ENCODE measurements at places on chromosomes 3 and 15.
A peak's percentile ranks its signal among the peaks of the same experiment; 100 is the strongest.

DNA sequence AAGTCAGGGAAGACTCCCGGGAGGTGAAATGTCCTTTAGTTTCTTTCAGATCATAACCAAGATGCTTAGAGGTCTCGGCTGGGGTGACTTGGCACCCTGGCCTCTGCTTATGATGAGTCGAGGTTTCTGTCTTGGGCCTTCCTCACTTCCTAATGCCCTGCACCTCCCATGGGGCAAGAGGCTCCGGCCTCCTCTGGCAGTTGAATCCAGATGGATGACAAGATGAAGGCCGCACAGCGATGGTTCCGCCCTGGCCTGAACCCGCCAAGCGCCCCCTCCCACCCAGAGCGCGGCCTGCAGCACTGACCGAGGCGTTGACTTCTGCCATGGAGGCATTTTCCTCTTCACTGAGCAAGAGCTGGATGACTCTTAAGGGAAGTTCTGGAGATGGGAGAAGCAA is 31.3 kb downstream of the MUC20 start:
- DNase-seq = no peak

GRCh38 chr3:29594261-29594660 is 313.4 kb downstream of the RBMS3 start:
- DNase-seq = no peak

DNA sequence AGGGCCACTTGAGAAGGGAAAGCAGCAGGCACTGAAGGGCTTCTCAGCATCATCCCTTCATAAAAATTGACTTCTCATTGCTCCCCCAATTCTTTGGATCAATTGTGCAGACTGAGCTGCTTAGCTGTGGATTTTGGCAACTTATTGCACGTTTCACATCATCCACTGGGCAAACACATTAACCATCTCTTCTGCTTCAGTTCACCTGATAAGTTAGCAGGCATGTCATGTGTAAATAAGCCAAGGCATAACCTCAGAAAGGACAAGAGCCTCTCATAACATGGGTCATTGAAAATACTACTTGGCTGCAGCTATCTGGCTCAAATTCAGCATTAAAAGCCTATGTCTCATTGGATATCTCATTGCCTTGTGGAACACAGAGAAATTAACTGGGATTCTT is 366.5 kb downstream of the LRRC3B start:
- no peak for DNase-seq

GRCh38 chr3:126528419-126528799 is 4.5 kb downstream of the CHST13 start:
- no peak for DNase-seq

- DNase-seq = no peak
Measured at GRCh38 chr3:132879656-132880055, 157.4 kb upstream of the NPHP3 start.

GRCh38 chr15:90479656-90480055 is 50.1 kb upstream of the CRTC3 start:
- DNase-seq = no peak

DNA sequence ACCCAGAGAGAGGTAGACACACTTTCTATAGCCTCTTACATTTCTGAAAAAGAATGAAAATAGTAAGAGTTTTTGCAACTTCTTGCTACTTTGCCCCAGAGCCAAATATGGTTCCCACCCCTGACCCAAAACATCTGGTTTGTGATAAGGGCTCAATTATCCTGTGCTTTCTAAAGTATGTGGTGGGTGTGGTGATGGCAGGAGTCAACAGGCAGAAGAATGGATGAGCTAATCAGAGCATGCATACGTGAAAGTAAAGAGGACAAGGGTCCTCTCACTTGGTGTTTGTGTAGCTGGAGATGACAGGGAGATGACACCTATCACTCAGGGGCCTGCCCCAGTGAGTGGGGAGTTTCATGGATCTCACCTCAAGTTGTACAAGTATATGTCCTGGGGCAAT is 19.1 kb downstream of the KBTBD8 start:
- no peak for DNase-seq

DNA sequence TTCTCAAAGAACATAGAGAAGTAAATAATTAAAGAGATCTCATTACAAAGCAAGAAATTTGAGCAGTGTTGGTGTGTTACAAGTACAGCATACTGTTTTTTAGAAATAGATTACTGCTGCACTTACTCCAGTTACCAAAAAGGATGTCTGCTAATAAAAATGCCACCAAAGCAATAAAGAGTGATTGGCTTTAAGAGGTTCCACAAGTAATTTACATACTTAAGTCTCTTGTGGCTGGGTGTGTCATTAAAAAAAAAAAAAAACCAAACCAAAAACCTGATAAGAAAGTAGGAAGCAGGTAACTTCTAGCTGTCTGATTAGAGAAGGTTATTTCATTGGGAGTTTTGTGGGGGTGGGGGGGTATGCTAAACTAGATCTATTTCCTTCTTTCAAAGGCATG is 15.2 kb downstream of the RAB11A start:
- DNase-seq = no peak

- DNase-seq = peak; percentile 23
Measured at GRCh38 chr15:26260517-26261133, 397.5 kb upstream of the ATP10A start.

All from stimulated activated CD4-positive, alpha-beta T cell treated with anti-CD3 and anti-CD28 coated beads, Interleukin-2, amount 100 ng/mL, for 24 hours (primary cell).